ENCODE measurements at places on chromosomes 2 and 18.

- no peak for DNase-seq
Observed at GRCh38 chr2:64672708-64673107, 19.0 kb upstream of the SERTAD2 start.

DNA sequence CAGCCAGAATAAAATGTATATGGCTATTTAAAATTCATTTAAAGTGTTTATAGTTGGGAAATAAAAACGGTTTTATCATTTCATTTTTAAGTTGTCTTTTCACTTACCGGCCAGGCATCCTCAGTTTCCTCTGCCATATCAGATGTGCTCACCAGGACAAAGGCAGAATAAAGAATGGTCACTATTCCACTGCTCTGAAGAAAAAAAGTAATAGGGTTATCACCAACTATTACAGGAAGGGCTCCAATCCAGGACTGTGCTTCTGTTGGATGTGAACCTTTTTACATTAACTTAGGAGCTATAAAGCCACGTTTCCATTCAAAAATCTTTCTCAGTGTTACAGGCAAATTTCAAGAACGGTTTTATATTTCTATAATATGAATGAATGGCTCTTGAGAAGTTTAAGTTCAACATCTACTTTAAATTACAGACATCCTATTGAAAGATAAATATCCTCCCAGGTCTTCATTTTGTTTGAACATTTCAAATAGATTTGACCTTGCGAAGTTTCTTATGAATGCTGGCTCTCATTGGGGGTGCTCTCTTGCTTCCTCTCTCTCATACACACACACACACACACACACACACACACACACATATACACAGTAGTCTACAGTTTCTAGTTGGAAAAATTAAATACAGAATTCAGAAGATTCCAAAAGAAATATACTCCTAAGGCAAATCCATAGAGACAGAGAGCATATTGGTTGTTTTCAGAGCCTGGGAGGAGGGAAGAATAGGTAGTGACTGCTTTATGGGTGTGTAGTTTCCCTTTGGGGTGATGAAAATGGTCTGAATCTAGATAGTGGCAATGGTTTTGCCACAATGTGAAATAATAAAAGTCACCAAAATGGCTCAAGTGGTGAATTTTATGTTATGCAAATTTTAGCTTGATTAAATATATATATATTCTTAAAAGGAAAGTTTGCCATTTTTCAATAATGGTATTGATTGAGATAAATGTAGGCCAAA is 2.9 kb upstream of the SLC40A1 start:
- DNase-seq: no peak

GRCh38 chr2:161237392-161238264 is 70.6 kb upstream of the PSMD14 start:
- DNase-seq: peak; percentile 53

DNA sequence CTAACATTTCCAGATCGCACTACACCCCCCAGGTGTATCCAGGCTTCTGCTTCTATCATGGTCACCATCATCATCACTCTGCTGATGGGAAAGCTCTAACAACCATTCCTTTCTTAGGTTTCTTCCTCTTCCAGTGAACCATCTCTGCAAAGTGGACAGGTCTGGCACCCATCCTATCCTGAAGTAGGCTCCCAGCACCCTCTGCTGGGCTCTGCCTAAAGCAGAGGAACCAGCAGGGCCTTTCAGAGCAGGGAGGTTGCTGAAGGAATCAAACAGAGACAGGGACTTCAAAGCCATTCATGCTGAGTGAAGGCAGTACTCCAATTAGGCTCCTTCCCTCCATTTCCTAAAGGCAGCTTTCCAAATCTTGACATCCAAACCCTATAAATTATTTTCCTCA is 27.2 kb upstream of the SATB2 start:
- DNase-seq: no peak

- DNase-seq: no peak
Observed at GRCh38 chr2:67548317-67549201, 151.4 kb downstream of the ETAA1 start.

- DNase-seq: no peak
Observed at GRCh38 chr2:45716915-45717314, 65.4 kb downstream of the PRKCE start.

DNA sequence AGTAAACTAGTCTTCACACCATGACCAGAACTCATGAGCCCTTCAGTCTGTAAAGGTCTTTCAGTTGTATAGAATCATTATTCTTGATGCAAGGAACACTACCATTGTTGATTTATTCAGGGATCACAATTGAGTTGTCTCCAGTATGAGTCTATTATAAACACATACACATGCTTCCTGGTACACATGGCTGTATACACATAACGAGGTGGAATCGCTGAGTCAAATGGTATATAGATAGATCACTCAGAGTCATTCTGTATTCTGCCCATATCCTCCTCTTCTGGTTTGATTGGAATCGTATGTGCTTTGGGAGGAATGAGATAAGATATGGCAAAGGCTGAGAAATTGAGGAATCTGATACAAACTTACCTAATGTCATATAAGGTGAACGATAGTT is 216.0 kb downstream of the UBE2E3 start:
- no peak for DNase-seq

- no peak for DNase-seq
Observed at GRCh38 chr18:28363124-28363523, 186.2 kb upstream of the CDH2 start.

DNA sequence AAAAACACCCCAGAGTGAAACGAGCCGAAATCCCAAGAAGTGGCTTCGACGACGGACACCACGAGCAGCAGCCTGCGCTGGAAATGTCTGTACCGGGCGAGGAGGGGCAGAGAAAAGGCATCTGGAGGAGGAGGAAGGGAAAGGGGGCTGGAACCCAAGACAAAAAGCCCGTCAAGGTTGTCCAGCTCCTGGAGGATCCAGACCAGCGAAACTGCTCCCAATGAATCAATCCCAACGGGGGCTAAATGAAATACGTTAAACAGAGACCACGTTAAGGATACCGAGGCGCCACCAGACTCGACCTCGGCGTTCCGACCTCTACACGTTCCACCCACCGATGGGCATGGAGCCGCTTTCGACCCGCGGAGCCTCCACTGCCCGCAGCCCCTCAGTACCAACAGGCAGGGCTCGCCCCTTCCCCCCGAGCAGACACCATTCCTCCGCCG is 400 bp downstream of the CCDC88A start:
- DNase-seq: no peak

DNA sequence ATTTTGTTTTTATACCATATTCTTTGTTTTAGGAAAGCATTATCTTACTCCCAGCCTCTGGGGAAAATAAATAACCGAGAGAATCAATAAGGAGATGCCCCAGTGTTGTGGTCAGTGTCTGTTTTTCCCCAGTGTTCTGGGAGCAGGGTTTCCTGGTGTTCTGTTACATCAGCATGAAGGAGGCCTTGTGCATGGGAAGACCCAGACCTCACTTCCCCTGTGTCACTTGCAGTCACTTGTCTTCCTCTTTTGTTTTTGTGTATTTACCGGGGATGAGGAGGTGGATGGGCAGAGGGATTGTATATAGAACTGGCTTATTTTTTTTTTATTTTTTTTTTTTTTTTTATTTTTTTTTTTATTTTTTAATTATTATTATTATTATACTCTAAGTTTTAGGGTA is 45.0 kb upstream of the MGAT5 start:
- DNase-seq: peak; percentile 51

DNA sequence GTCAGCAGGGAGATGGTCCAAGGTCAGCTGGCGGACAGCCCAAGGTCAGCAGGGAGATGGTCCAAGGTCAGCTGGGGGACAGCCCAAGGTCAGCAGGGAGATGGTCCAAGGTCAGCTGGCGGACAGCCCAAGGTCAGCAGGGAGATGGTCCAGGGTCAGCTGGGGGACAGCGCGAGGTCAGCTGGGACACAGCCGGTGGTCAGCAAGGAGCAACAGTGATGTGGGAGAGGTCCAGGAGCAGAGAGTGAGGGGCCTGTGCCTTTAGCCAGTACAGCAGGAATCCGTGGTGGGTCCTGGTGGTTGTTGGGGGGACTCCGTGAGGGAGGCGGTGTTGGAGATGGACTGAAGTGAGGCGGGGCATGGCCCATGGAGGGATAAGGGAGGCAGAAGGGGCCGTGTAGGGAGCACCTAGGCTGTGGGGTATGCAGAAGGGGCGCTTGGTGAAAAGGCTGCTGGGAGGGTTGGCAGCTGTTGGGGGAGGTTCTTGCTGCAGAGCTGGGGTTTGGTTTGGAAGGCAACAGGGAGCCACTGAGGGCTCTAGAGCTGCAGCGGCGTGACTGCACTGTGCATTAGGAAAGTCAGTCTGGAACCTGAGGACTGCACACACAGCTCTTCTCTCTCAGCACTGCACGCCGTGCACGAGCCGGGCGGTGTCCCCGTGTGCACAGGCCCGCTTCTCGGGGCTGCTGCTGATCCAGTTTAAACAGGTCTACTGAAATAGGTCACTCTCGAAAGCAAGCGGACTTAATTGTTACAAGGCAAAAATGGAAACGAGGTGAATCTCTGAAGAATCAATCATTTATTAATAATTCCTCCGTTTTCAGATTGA is 76.2 kb upstream of the HDAC4 start:
- peak; percentile 40 for DNase-seq

DNA sequence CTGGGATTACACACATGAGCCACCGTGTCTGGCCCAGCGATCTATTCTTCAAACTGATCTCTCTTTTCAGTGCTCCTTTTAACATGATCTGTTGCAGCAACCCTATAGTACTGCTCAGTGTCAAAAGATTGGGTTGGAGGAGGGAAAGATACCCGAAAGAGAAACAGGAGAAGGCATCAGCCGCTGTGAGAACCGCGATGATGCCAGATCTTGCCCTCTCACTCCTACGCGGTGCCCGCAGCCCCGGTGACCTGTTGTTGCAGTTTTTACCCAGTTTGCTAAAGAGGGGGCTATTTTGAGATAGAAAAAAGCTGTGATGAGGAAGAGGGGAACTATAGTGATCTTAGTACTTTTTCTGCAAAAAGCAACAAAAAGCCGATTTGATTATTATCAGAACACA is 335.5 kb downstream of the KCNS3 start:
- no peak for DNase-seq

GRCh38 chr2:6325616-6326015 is 540.1 kb downstream of the CMPK2 start:
- no peak for DNase-seq

DNA sequence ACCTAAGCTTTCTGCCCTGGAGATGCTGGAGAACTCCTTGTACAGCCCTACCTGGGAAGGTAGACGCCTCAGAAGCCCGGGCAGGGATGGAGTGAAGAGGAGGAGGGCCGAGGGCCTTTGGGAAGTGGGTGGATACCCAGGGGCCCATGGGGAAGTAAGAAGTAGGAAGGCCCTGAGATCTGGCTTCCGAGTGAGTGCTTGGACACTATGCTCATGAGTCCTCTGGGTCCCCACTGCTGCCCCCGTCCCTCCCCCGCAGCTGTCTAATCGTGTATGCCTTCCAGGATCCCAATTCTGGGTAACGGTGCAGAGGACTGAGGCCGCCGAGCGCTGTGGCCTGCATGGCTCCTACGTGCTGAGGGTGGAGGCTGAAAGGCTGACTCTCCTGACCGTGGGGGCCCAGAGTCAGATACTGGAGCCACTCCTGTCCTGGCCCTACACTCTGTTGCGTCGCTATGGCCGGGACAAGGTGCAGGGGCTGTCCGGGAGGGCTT is 1.1 kb downstream of the DOK1 start:
- peak; percentile 62 for DNase-seq

DNA sequence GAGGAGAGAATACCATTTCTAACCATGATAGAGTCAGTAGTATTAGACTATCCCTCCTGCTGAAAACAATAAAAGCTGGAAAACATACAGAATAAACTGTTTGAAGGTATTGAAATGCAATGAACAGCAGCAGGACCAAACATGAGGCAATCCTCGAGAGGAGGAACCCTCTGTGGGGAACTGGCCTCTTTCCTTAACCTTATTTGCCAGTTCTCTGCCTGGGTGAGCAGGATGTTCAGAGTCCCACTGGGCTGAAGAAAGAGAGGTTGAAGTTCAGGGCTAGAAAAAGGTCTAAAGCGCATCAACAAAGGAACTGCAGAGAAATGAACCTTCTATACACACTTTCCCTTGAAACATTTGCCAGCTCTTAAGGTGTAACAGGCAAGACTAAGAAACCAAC is 79.8 kb upstream of the FHL2 start:
- DNase-seq: no peak

GRCh38 chr2:177342736-177343135 is 49.8 kb upstream of the AGPS start:
- no peak for DNase-seq

GRCh38 chr2:133495226-133495625 is 73.0 kb downstream of the NCKAP5 start:
- no peak for DNase-seq

DNA sequence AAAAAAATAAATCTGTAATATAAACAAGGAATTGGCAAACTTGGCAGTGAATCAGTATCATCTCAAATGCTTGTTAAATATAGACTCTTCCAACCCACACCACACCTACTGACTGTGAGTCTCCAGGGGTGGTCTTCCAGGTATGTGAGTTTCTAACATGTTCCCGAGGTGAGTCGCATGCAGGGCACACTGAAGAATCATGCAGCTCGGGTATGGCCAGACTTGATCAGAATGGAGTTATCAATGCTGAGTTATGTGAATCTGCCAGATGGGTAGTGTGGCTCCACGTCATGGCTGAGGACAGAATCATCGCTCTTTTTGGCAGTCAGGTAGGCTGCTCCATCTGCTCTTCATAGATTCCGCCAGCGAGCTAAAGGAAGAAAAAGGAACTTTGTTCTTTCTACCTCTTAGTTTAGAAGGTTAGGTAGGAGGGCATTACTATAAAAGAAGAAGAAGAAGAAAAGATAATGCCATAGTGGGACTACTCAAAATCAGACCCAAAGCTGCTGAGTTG is 1279.7 kb upstream of the ZEB2 start:
- no peak for DNase-seq
